ENCODE measurements at places on chromosomes 5 and 9. TPM values are rescaled to one million over a fixed set of nuclear protein-coding genes. Genes with fewer than 3 reads are reported as not detected.

Gene AJM1
- 5.0 TPM for total RNA-seq

Gene LHX3
- not detected for total RNA-seq

Gene ENC1
- total RNA-seq, result 12.0 TPM

Gene IRX1
- not detected for total RNA-seq

Gene NFIB
- total RNA-seq, result 110 TPM

Gene SMIM32
- total RNA-seq, result not detected

Gene SCGB3A2
- total RNA-seq, result not detected

Gene TMEM232
- 1.7 TPM for total RNA-seq

Gene SLC36A2
- total RNA-seq, result 0.29 TPM

Gene SLC6A19
- not detected for total RNA-seq

DNA sequence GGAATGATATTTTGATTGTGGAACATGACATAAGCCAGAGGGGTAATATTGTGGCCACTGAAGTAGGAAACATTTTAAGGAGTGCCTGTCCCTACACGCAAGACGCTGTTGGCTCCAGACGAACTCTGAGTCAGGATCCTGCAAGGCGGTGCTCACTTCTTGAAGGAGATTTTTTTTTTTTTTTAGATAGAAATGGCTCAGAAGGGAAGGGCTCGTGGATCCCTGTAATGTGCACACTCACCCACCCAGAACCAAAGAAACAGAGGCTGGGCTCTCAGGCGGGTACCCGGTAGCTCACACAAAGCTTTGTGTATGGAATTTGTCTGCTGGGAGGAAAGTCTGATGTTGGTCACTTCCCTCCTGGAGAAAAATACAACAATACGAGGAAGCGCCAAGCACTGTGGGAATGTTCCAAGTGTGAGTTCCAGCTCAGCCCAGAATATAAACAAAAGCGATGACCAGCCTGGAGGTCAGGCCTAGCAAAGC, 25.7 kb downstream of the RAPGEF1 start:
- peak; percentile 80 for DNase-seq

GRCh38 chr9:94269264-94269663, 10.2 kb downstream of the ZNF169 start:
- no peak for DNase-seq

DNA sequence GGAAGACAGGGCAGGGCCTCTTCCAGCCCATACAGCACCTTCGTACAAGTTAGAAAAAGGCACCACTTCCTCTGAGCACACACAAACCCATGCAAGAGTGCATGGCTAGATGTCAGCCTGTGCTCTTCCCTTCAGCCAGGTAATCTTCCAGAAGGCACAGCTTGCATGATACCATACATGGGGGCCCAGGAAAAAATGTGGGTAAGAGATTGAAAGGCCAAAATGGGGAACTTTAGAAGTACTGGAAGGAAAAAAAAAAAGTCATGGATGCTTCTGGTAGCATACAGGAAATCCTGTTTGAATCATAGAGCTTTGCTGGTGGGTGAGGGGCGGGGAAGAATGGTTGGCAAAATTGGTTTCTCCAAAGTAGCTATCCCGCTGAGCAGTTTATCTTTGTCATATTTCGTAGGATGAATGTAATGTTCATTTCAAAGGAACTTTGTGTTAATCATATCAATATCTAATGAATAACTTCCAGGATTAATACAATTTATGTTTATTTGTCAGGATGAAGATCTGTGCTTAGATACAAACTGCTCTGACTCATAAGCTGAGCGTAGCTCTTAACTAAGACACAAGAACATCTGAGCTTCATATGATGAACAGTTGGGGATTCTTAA, 78.2 kb upstream of the MAP3K1 start:
- no peak for DNase-seq

DNA sequence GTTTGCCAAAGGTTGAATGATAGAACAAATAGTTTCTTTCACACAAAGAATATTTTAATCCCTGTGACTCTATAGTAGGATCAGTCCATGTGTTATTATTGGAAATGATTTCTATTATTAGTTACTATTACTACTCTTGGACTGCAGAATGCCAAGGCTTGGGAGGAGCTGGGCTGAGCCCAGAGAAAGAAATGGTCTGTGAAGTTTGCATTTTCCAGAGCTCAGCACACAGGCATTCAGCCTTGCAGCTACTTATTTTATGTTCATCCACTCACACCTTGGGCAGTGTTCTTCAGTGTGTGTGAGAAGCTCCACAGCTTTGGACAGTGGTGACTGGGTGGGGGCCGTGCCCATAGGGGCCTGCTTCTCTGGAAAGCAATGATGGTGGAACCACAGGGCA, 583.1 kb downstream of the CCDC171 start:
- DNase-seq, result no peak

GRCh38 chr9:71647094-71647591, 121.2 kb downstream of the CEMIP2 start:
- peak; percentile 87 for DNase-seq

- no peak for DNase-seq
These were observed 189.0 kb upstream of the EGFLAM start for GRCh38 chr5:38069360-38069759.

DNA sequence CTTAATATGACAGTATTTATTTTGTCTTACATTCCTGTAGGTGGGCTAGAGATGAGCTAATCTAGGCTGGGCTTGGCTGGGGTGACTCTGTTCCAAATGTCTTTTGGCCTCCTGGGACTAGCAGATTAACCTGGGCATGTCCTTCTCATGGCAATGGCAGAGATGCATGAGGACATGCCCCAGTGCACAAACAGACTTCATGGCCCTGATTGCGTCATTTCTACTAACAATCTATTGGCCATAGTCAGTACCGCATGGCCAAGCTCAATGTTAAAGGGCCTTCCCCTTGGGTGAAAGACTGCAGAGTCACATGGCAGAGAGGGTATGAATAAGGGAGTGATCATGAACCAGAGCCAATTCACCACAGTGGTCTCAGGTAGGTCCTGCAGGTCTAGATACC, 313.4 kb downstream of the MSX2 start:
- DNase-seq, result no peak

GRCh38 chr9:89749500-89750116, 144.8 kb downstream of the GADD45G start:
- DNase-seq, result no peak

- no peak for DNase-seq
These were observed 170.6 kb downstream of the PRDM9 start for GRCh38 chr5:23677996-23678395.

- DNase-seq, result no peak
These were observed 84.7 kb downstream of the PARP8 start for GRCh38 chr5:50751064-50751657.

DNA sequence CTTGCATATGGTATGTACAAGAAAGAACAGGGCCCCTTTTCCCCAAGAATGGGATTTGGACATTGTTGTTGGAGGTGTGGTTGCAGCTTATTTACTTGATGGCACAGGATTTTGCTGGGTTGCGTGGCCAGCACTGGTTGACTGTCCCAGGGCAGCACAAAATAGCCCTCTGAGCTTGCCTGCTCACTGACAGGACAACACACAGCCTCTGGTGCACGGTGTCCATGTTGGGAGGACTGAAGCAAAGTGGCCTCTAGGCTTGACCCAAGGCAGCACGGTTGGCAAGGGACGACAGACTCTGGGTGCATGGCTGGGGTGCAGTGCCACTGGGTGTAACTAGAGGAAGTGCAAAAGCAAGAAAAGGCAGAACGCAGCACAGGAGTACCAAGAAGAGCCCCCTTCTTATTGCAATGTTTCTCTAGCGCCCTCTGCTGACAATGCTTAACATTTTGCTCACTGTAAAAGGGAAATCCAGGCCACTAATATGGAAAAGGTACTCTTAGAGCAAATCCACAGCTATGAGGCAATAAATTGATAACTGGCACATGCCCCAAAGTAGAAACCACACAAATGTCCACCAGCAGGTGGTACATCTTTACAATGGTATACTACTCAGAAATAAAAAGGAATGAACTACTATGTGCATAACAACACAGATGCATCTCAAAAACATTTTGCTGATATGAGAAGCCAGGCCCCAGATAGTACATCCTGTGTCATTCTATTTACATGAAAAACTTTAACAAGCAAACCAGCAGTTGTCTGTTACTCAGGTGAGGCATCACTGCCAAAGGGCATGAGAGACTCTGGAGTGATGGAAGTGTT, 47.4 kb upstream of the BARX1 start:
- no peak for DNase-seq

GRCh38 chr5:79821-80220, 12.1 kb upstream of the PLEKHG4B start:
- DNase-seq, result no peak

All from left cardiac atrium (tissue), 4 donors.